ENCODE measurements at places on chromosomes 12 and 14.

GRCh38 chr14:106662936-106663550 lies 1136.7 kb downstream of the TMEM121 start:
- no peak for DNase-seq

DNA sequence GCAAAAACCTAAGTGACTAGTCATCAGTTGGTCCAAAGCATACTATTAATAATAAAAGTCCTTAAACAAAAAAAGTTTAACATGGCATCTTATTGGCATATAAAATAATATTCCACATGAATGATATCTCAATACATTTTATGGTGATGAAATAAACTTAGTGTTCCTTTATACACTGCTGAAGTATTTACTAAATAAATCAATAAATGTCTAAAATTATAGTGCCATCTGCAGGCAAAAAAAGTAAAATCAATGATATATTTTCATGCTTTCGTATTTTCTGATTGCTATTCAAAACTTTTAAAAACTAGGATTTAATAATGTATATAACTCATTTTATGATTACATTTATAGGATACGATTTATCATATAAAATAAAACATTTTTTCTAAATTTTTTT lies 30.5 kb downstream of the PUS7L start:
- no peak for DNase-seq

- no peak for DNase-seq
These were observed 518 bp downstream of the GSKIP start for GRCh38 chr14:96363751-96364336.

DNA sequence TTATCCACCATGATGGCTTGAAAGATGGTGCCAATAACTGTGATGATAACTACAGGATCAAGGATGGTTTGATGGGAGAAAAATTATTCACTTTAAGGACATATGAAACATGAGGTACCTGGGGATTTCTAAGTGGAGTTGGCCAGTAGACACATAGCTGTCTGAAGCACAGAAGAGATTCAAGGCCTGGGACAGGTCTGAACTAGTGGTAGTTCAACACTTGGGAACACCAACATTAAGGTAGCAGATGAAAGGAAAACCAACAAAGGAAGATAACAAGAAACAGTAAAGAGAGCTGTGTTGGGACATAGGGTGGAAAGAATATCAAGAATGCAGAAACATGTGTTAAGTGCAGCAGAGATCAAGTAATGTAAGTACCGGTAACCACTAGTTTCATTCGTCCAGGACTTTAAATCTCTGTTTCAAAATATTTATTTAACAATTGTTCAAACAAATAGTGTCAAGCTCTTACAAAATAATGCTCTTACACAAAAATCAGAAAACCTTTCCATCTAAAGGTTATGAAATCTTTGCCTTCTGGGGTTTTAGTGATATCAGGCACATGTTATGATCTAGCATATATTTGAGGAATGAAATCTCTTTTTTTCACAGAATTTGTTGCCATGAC lies 104.7 kb downstream of the ST8SIA1 start:
- DNase-seq, result no peak

DNA sequence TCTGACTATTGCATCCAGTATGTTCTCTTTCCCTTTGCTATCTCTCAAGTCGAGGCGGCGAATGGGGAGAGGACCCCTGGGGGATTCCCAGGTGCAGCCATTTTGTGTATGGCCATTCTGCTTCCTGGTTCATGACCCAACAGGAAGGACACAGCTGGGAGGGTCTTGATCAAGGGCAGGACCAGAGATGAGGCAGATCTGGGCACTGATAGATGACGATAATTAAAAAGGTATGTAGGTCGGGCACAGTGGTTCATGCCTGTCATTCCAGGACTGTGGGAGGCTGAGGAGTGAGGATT lies 73.9 kb downstream of the EID3 start:
- DNase-seq, result no peak

DNA sequence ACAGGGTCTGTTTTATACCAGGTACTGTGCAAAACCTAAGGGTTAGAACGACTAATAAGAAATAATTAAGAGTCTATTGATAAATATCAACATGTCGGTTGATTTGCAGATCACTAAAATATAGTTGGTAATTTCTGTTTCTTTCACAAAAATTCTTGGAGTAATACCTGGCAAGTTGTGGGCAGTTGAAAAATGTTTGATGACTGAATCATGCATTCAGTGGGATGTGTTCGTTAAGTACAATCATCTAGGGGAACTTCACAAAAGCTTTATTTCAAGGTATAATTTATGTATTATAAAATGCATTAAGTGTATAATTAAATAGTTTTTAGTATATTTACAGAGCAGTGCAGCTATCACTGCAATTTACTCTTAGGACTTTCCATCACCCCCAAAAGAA lies 120.0 kb downstream of the KCNA5 start:
- no peak for DNase-seq

- no peak for DNase-seq
These were observed 288.4 kb downstream of the CACNA1C start for GRCh38 chr12:2341051-2341751.

DNA sequence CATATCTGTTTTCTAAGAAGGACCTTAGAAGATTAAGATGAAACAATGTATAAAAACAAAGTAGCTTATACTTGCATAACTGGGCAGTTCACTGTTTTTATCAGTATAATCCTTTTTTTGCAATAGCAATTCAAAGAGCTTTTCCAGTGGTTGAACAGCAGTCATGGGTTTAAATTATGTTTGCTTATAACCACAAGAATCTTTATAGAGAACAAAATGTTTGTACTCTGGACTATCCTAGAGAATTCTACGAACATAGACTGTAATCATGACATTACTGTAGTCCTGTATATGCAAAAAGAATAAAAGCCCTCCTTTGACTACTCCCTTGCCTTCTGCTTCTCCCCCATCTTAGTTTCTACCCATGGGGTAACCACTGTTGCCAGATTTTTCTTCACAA lies 5.7 kb downstream of the FAM177A1 start:
- DNase-seq, result no peak

- no peak for DNase-seq
These were observed 265.0 kb upstream of the LRIG3 start for GRCh38 chr12:59185295-59185694.

GRCh38 chr12:128138125-128138524 lies 128.8 kb upstream of the TMEM132C start:
- DNase-seq, result no peak

- DNase-seq, result no peak
These were observed 53.8 kb upstream of the CCDC175 start for GRCh38 chr14:59630288-59630963.

DNA sequence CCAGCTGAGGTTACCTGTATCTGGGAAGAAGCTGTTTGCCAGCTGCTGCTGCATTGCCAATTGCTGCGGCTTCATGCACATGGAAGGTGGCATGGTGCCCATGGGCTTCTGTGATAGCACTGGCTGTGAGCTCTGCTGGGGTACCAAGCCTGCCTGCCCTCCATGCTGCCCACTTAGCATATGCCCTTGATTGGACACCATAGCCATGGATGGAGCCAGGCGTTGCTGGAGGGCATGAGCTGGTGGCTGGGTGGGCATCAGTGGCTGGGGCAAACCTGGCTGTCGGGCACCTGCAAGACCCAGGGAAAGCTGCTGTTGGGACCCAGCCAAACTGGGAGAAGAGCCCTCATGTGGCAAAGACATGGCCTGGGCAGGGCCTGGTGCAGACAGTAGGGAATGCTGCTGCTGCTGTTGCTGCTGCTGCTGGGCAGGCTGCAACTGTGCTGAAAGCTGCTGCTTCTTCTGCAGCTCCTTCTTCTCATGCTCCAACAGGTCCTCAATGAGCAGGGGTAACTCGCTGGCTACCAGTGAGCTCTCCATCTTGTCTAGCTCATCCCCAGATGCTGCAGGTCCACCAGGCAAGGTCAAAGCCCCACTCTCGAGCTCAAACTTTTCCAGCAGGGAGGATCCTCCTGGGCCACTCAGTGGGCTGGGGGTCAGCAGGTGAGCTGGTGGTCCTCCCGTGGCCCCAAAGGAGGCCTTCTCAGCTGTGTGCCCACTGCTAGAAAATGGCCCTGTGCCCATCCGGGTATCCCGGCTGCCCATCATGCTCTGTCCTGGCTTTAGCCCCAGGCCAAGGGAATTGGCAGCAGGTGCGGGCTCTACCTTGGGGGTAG lies 18.8 kb upstream of the PRKAG1 start:
- DNase-seq, result no peak

DNA sequence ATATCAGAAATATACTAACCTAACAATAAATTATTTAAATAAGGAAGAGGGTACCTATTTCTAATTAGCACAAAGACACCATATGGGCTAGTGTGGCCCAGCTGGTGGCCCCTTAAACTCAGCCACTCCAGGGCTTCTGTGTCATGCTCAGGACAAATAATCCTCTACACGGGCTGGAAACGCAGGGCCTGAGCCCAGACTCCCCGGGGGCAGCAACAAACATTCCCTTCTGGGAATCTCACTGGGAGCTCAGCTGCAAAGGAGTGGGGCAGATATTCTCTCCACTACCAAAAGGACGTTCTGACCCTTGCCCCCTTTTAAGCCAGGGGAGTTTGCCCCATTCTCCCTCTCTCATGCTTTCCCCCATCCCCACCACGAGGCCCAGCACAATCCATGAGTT lies 43.7 kb upstream of the ELK3 start:
- DNase-seq, result no peak

DNA sequence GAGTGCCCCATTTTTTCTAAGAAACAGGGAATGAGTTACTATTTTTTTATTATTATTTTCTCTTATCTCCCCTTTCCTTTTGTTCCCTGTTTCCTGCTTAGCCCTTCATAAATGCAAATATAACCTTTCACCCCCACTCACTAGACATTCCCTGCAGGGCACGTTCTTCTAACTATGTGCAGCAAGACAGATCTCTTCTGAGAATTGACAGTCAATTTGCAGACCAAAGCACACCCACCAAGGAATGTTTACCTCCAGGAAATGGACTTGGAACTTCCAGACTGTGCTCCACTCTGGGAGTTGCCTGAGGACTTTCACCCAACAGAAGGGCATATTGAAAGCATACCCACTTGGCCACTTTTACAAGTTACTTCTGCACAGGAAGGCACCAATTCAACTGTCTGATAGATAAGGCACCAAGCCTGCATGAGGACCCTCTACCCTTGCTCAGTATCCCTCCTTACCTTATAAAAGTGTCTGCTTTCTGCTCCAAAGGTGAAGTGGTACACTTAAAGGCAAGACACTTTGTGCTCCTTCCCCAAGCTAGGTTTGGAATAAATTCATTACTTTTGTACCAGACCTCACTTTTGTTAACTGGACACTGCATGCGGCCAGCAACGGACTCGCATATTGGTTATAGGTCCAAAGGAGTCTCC lies 6.5 kb downstream of the TAS2R19 start:
- no peak for DNase-seq

DNA sequence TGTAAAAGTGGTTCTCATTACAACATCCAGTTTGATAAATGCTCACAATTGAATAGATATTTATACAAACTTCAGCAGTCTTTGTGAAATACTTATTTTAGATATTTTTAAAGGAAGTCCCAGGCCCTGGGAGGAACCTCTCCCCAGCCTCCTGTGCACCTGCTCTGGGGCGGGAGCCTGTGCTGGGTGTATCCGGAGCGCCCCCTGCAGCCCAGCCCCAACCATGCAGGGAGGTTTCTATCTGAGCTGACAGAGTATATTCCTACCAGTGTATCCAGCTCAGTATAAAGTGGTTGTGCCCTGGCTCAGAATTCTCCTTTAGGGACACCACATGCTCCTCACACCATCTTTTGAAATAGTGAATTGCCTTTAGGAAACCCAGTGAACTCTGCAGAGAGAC lies 851.8 kb downstream of the TMEM121 start:
- DNase-seq, result no peak

DNA sequence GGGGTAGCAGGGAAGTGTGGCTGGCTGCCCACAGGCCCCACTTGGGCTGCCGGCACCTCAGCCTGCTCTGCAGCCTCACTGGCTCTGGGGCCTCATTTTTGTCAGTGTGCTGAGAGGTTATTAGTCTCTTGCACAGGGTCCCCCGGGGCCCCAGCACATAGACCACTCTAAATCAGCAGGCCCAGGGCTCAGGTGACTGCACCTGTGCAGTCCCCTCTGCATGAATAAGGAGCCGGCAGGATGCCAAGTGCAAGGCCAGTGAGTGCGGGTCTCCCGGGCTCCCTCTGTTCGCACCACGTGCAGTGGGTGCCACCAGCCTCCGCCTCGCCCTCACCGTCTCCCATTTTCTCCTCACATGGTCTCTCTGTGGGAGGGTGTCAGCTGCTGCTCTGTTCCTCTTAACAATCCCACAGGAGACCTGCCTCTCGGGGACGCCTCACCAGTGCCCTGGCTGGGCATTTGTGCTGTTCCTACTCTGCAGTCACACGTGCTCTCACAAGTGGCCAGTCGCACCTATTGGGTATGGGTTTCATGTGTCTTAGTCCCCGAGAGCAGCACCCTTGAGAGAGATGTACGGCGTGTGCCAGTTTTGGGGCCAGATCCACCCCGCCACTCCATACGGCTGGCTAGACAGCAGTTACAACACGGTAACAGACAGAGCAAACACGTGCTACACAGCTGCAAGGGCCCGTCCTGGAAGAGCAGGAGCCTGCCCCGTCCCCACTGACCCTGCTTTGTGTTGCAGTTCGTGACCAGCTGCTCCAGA lies 40.4 kb downstream of the MMAB start:
- DNase-seq, result no peak

GRCh38 chr14:54322701-54323337 lies 74.0 kb upstream of the CDKN3 start:
- no peak for DNase-seq

- no peak for DNase-seq
These were observed 25.9 kb downstream of the RHOF start for GRCh38 chr12:121767525-121768016.

DNA sequence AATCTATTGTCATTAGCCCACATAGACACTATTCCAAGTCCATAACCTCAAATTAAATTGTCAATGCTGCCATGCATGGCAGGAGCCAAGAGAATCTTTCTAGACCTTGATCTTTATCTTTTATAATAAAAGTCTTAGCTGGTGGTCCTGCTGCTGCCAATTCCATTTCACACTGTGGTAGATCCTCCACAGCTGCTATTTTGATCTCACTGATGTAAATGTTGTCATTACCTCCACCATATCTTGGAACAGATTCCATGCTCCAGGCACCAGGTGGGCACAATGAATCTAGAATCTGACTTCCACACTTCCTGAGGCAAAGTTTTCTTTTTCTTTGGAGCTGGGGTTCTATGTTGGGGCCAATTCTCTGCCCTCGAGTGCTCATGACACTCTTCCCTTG lies 161.2 kb downstream of the TMTC3 start:
- DNase-seq, result no peak

Data from central memory CD8-positive, alpha-beta T cell (primary cell).